Right kidney (tissue), 9 donors: ENCODE measurements at places on chromosomes 12 and 14.

- no peak for DNase-seq
Observed at GRCh38 chr12:56046027-56046780, 4.5 kb downstream of the RPS26 start.

DNA sequence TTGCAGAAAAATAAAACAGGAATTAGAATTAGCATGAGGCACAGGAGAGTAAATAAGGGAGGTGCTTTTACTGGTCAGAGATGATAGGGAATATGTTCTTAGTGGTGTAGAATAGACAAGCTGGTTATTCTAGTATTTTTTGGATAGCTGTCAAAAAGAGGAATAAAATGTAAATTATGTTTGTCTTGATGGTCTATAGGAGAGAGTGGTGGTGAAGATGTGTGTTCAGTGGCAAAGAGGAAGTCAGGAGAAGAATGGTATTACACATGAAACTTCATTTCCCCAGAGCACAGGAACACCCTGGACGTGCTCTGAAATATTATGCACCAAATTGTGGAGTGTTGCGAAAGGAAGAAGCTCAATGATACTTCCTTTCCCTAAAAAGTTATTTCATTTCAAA is 27.8 kb downstream of the MUCL1 start:
- DNase-seq = no peak

DNA sequence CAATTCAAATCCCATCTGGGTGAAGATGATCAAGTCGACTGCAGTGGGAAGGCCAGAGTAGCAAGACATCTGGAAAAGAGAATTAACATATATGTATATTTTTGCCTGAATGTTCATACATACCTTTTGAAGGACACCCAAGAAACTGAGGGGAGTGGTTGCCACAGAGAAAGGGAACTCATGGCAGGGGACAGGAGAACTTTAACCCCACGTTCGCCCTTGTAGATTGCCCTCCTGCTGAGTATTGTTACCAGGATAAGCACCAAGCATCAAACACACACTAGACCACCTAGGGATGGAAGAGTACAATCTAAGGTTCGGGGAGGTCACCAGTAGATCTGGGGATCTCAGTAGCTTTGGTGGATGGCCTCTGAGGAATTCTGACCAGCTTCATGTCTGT is 9.7 kb downstream of the KRT1 start:
- no peak for DNase-seq

- peak; percentile 86 for DNase-seq
Observed at GRCh38 chr12:12891080-12891880, at the start of gene GPRC5A. Gene GPRC5A (plus strand): TSS chr12:12891562. CDS start chr12:12908250, 16,688 bp downstream.

DNA sequence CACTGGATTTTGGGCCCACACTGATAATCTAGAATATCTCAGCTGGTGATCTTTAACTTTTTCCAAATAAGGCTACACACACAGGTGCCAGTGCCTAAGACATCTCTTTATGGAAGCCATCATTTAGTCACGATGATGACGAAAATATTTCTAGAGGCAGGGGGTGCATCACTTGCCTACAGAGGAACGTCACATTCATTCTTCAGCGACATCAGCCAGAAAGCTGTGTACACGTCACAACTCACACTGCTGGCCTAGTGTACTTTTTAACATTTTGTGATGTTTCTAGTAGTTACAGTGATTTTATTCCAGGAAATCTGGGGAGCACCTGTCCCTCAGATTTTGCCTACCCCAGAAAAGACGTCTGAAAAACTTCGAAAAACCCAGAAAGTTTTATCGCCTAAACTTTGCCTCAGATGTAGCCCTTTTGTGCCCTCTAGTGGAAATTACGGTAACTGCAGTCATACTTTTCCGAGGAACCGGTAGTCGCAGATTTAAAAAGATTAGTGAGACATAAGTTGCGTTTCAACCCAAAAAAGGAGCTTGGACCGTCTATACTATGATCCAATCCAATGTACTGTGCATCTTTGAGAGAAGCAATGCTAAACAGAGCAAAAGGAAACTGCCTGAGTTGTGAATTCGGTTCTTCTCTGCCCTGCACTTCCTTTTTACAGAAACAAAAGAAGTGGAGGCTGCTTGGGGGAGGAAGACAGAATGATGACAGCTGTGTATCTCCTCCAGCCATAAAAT is 64.3 kb upstream of the STON2 start:
- peak; percentile 75 for DNase-seq

- no peak for DNase-seq
Observed at GRCh38 chr14:51210594-51210993, 29.5 kb upstream of the TMX1 start.

DNA sequence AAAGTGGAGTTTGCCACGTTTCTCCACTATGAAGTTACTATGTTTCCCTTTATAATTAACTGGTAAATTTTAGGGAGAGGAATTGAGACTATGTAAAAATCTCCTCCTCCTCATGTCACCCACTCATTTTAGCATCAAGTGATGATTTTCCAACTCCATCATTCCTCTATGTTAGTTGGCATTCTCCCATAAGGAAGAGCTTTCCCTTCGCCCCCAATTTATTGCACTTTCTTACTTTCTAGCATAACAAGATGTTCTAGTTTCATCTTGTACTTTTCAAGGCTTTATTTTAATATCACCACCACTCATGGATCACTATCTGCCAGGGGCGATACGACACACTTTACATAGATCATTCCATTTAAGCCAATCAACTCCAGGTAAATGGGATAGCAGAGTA is 97.1 kb downstream of the RPS6KA5 start:
- no peak for DNase-seq

- DNase-seq = no peak
Observed at GRCh38 chr14:102256716-102257115, 48.2 kb downstream of the MOK start.

DNA sequence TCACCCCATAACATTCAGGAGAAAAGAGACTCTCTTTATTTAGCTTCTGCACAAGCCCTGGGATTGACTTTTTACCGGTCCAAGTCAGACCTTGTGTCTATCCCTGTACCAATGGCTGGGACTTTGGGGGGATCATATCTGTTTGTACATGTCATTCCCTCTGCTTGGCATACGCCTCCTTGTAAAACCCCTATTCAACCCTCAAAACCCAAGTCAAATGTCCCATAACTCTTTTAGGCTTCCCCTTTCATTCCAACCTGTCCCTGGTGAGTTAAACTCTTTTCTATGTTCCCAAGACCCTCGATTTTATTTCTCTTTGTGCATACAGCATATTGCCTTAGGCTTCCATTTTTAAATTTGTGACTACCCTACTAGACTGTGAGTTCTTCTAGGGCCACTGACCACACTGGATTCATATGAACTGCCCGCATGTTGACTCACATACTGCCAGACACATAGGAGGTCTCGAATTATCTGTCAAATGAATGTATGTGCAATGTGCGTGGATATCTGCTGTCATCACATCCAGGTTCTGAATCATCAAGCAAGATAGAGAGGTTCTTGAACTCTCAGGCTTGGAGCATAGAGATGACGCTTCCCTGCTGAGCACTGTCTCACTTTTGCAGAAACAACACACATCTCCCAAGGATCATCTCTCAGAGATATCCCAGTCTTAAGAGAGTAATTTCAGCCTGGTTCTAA is 548.6 kb upstream of the TBX3 start:
- no peak for DNase-seq

- DNase-seq = peak; percentile 17
Observed at GRCh38 chr12:663293-663871, at the start of gene NINJ2. Gene NINJ2 (minus strand): TSS chr12:663445. CDS start chr12:663360, 85 bp downstream.

DNA sequence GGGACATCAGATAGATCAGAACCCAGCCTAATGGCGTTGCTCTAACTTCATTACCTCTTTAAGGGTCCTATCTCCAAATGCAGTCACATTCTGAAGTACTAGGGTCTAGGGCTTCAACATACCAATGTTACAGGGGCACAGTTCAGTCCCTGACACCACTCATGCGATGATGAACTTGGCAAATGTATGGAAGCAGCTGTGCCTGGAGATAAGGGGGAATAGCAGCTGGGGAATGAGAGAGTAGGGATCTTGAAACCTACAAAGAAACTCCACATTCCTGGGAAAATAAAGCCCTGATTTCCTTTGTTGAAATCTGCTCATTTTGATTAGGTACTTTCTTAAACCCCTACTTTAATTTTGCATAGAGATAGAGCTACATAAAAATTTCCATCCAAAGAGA is 20.5 kb upstream of the TMCC3 start:
- no peak for DNase-seq

- DNase-seq = no peak
Observed at GRCh38 chr12:15700595-15700994, 88.6 kb downstream of the EPS8 start.

DNA sequence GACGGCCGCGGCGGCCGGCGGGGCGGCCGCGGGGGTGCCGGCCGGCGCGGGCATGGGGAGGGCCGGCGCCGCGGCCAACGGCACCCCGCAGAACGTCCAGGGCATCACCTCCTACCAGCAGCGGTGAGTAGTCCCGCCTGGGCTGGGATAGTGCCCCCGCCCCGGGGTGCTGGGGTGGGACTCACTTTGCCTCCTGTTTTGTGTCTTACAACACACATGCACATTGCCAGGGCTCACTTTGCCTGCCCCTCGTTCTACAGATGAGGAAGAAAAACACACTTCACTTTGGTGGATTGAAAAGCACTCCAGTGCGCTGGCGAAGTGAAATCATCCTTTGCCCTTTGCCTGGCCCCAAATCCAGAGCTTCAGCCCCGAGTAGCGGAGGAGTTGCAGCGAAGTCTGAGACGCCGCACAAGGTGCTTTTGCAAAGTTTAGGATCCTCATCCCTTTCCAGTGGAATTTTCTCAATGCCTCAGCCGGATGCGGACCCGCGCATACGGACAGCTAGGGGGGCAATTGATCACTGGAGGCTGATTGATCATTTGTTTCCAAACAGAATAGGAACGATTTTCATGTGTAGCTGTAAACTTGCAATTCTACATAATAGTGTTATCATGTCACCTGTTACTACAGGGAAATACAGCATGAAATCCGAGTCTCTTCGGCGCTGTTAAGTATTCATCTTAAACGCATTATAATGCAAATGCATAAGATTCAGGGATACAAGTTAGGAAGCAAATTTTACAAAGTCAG is 3.6 kb upstream of the NPAS3 start:
- peak; percentile 71 for DNase-seq
